ENCODE measurements at places on chromosomes 13 and 19.

DNA sequence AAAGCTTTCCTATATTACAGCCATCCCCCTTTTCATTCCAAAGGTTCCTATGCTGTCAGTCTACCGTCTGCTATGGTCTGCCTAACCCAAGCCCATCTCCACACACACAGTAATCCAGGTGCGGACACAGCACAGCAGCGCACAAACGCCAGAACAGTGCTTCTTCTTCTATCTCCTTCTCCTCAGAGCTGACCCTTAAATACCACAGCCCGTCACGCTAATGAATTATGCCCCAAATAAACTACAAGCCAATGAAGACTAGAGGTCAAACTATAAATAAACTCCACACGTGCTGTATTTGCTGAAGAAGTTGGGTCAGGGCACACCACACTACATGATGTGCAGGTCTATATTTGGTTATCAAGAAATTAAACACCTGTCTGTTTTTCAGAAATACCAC is 71.8 kb downstream of the TBC1D4 start:
- no peak for DNase-seq

DNA sequence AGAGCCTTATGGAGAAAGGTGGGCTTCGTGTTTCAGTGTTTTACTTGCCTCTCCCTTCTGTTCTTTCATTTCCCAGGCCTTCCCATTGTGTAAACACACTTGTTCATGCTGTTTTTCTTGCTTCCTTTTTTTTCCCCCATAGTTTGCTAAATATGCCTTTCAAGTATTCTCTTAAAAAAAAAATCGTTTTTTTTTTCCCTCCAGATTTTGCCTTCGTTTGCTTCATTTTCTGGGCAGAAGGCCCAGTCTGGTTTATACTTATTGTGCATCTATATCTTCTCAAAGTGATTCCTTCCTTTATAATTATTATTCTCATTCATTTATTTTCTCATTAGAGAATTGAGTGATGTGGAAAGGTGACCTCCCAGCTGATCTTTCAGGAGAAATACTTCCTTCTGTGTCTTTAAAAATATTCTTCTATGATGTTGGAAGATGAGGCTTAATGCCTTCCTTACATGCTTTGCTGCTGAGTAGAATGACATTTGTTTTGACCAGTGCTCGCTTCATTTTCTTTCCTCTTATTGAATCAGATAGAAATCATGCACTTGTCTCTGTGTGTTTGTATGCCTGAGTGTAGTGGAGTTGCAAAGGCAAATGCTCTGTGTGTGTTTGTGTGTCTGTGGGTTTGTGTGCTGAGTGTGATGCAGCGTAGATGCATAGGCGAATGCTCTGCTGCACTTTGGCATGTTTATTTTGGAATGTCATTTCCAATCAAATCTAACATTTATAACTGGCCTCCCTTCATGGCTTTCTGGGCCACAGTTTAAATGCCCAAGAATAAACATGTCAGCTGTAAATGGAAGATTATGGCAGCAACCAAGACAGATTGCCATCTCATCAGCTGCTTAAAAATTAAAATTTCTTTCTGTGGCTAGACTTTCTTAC is 591.4 kb downstream of the FGF9 start:
- no peak for DNase-seq

- no peak for DNase-seq
Measured at GRCh38 chr19:6185835-6186834, 50.7 kb downstream of the ACSBG2 start.

- no peak for DNase-seq
Measured at GRCh38 chr13:25971459-25972145, 80.2 kb downstream of the SHISA2 start.

GRCh38 chr19:30326393-30326710 is 45.8 kb upstream of the ZNF536 start:
- no peak for DNase-seq

DNA sequence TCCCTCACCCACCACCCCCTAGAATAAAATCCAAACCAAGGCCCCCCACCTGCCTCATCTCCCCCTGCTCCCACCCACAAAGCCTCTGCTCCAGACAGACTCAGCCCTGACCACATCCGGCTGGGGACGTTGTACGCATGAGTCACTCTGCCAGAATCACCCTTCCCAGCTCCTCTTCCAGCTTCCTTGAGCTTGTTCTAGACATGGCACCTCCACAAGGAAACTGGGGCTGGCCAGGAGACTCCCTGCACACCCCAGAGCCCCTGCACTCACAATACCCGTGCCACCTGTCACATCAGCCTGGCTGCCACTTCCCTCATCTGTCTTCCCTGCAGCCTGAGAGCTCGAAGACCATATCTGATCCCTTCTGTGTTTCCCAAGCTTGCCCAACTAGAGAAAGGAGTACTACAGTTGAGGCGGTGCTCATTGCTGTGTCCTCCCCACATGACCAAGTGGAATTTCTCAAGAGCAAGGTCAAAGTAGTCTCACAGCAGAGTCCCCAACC is 9.7 kb downstream of the DEDD2 start:
- no peak for DNase-seq

DNA sequence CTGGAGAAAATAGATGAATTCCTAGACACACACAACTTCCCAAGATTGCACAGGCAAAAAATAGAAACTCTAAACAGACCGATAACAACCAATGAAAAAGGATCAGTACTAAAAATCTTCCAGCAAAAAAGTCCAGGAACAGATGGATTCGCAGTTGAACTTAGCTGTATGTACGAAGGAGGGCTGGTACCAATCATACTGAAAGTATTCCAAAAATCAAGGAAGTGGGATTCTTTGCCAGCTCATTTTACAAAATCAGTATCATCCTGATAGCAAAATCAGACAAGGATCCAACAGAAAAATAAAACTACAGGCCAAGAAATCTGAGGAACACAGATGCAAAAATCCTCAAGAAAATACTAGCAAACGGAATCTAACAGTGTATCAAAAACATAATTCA is 6.5 kb upstream of the LILRB2 start:
- DNase-seq = no peak

- no peak for DNase-seq
Measured at GRCh38 chr19:48925240-48925843, 8.2 kb upstream of the DHDH start.

GRCh38 chr13:106522898-106523525 is 12.4 kb downstream of the EFNB2 start:
- no peak for DNase-seq

DNA sequence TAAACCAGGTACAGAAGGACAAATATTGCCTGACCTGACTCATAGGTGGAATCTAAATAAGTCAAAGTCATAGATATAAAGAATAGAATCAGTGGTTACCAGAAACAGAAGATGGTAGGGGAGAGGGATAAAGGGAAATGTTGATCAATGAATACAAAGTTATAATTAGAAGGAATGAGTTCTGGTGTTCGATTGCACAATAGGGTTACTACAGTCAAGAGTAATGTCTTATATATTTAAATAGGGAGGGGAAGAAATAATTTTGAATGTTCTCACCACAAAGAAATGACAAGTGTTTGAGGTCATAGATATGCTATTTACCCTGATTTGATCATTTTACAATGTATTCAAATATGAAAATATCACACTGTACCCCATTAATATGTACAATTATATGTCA is 1541.2 kb downstream of the SLITRK1 start:
- no peak for DNase-seq

Data from thyroid gland (tissue), 4 donors.